ENCODE measurements at places on chromosomes 2 and 18. TPM values are rescaled to one million over a fixed set of nuclear protein-coding genes. Genes with fewer than 3 reads are reported as not detected.
A peak's percentile ranks its signal among the peaks of the same experiment; 100 is the strongest.

- DNase-seq: peak; percentile 20
Measured at GRCh38 chr2:178280244-178280852, 86.0 kb downstream of the OSBPL6 start.

The DSG1 gene
- not detected for total RNA-seq

- DNase-seq: no peak
Measured at GRCh38 chr2:60633615-60634014, 80.2 kb upstream of the BCL11A start.

GRCh38 chr18:28350821-28351220, 173.9 kb upstream of the CDH2 start:
- DNase-seq: no peak

The COL3A1 gene
- 0.22 TPM for total RNA-seq

DNA sequence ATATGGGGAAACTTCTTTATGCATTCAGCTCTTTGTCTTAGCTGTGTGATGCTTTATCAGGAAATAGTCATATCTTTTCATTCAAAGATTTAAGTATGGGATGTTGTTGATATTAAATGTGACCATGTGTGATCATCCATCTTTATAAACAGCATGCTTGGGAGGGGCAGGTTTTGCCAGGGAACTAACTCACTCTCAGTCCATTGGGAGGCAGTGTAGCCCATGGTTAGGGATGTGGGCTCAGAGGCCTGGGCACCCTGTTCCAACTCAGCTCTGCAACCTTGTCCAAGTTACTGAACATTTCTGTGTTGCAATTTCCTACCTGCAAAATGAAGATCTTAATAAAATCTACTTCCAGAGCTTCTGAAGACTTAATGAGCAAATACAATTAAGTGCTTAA, 92.0 kb upstream of the BCL2L11 start:
- no peak for DNase-seq

GRCh38 chr2:49105506-49105905, 48.8 kb downstream of the FSHR start:
- DNase-seq: no peak
